ENCODE measurements at places on chromosomes 13 and 19. TPM values are rescaled to one million over a fixed set of nuclear protein-coding genes. Genes with fewer than 3 reads are reported as not detected.

The CYP4F12 gene
- not detected for total RNA-seq

The FUT6 gene
- total RNA-seq: not detected

The KRTDAP gene
- total RNA-seq: not detected

The ARL11 gene
- total RNA-seq: not detected

The PVR gene
- total RNA-seq: 89.7 TPM

All from chondrocyte (in vitro differentiated cells).